ENCODE measurements at places on chromosomes 7 and 10. TPM values are rescaled to one million over a fixed set of nuclear protein-coding genes. Genes with fewer than 3 reads are reported as not detected.

LIPJ gene
- total RNA-seq, result not detected

DNA sequence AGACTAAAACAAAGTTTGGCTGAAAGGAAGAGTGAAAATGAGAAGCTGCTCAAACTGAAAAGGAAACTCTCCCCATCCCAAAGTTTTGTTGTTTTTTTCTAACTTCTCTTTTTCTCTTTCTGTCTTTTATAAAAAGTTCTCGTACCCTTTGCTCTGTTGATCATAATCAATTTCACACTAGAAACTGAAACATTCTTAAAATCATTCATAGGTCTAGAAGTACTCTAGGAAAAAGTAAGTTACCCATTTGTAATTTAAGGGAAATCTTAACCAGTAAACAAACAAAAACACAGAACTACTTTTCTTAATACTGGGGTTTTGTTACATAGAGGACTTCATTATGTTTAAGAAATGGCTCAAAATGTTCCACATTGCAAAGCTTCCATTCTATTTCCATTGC lies 339.8 kb downstream of the SEMA3D start:
- no peaks in the 10 kb centered on the region for H3K36me3 ChIP-seq
- no peaks in the 10 kb centered on the region for H3K4me1 ChIP-seq
- no peak for DNase-seq
- H3K27ac ChIP-seq, result no peak overlapping the region
- H3K27me3 ChIP-seq, result no peaks in the 10 kb centered on the region

- H3K27me3 ChIP-seq, result no peaks in the 10 kb centered on the region
- H3K36me3 ChIP-seq, result no peaks in the 10 kb centered on the region
- H3K4me3 ChIP-seq, result peak overlapping the region; percentile 85
- DNase-seq, result no peak
- peak overlapping the region; percentile 85 for H3K27ac ChIP-seq
Observed at GRCh38 chr7:51317582-51317910, 937 bp upstream of the COBL start.

GRCh38 chr10:5570979-5571810 lies 46.4 kb downstream of the CALML3 start:
- H3K4me1 ChIP-seq, result peaks cover 6% of the 10 kb centered on the region
- no peak overlapping the region for H3K4me3 ChIP-seq
- peak; percentile 73 for DNase-seq
- no peaks in the 10 kb centered on the region for H3K36me3 ChIP-seq

DNA sequence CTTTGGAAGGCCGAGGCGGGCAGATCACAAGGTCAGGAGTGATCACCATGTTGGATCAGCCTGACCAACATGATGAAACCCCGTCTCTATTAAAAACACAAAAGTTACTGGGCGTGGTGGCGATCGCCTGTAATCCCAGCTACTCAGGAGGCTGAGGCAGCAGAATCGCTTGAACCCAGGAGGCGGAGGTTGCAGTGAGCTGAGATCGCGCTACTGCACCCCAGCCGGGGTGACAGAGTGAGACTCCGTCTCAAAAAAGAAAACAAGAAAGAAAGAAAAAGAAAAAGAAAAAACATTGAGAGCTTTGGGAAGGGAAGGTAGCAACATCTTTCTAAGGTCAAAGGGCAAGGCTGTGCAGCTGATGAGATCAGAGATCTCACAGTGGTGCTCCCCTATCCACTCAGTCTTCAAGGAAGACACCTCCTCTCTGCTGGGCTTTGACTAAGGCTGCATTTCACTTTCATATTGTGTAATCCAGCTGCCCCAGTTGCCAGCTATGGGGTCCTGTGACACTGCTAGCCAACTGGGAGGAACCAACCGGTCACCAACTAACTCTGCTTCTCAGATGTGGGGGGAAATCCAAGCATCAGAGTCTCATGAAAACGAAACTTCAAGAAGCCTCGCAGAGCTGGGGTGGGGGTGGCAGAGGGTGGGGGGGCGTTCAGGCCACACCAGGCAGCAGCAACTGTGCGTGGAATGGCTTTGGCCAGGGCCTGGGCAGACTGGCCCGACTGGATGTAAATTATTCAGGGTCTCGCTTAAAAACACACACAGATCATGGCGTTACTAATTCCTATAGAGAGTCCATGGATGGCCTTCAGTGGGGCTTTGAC lies 1.5 kb downstream of the IL15RA start:
- peak overlapping the region; percentile 100 for H3K4me3 ChIP-seq
- H3K27me3 ChIP-seq, result no peaks in the 10 kb centered on the region

GRCh38 chr10:30216821-30217220 lies 132.3 kb downstream of the MTPAP start:
- no peaks in the 10 kb centered on the region for H3K4me1 ChIP-seq
- no peak overlapping the region for H3K4me3 ChIP-seq
- no peaks in the 10 kb centered on the region for H3K36me3 ChIP-seq
- no peak overlapping the region for H3K27ac ChIP-seq
- H3K27me3 ChIP-seq, result no peaks in the 10 kb centered on the region
- no peak for DNase-seq
